Osteoblast (primary cell): ENCODE measurements at places on chromosomes 5 and 9. TPM values are rescaled to one million over a fixed set of nuclear protein-coding genes. Genes with fewer than 3 reads are reported as not detected.

GRCh38 chr9:111113712-111114111 lies 75.4 kb upstream of the LPAR1 start:
- no peaks in the 10 kb centered on the region for H3K27me3 ChIP-seq
- no peaks in the 10 kb centered on the region for H3K36me3 ChIP-seq
- no peak overlapping the region for H3K4me3 ChIP-seq
- peaks cover 12% of the 10 kb centered on the region for H3K4me1 ChIP-seq
- no peak for DNase-seq

DNA sequence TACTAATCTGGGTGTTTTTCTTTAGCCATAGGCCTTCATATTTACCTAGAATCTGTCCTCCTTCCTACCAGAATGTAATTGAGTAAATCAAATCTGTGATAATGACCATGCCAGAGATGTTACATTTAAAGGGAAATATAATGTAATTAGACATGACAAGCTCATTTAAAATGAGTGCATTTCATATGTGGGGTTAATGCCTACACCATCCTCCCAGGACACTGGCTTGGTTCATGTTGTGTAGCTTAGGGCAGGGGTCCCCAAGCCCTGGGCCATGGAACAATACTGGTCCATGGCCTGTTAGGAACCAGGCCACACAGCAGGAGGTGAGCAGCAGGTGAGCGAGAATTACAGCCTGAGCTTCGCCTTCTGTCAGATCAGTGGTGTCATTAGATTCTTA lies 276.9 kb upstream of the DAP start:
- H3K4me3 ChIP-seq = no peak overlapping the region
- no peaks in the 10 kb centered on the region for H3K27me3 ChIP-seq
- H3K4me1 ChIP-seq = no peaks in the 10 kb centered on the region
- H3K36me3 ChIP-seq = no peaks in the 10 kb centered on the region

DNA sequence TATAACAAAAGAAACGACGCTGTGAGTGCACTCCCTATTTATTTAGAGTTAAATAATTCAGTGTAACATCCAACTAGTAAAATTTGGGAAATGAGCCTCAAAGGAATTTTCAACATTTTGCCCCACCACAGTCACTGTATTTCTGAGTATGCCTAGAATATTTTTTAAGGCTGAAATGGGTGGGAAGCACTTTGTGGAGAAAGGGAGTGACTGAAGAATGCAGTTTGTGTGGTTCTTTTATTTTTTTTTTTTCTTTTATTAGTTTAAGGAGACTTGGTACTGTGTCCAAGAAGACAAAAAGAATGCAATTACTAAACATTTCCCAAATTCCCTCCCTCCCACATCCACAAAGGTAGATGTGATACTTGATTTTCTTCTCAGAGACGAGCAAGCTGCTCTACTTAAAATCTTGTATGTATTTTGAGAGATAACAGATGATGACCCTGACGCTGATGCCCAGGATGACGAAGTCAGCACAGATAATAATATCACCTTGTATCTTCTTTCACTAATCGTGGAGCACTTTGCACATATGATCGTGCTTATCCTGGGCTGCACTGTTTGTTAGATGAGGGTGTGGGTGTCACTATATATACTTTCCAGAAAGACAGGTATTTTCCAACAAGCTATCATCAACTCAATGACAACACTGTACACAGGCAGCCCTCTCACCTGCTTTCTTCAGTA lies 586.3 kb downstream of the RAB3C start:
- no peaks in the 10 kb centered on the region for H3K36me3 ChIP-seq
- no peaks in the 10 kb centered on the region for H3K27me3 ChIP-seq
- peaks cover 6% of the 10 kb centered on the region for H3K4me1 ChIP-seq
- DNase-seq = no peak
- no peak overlapping the region for H3K27ac ChIP-seq

GRCh38 chr5:88474574-88474973 lies 205.9 kb upstream of the TMEM161B start:
- DNase-seq = no peak
- H3K36me3 ChIP-seq = no peaks in the 10 kb centered on the region
- no peaks in the 10 kb centered on the region for H3K27me3 ChIP-seq

GRCh38 chr9:29751226-29751625 lies 2177.9 kb upstream of the C9orf72 start:
- no peak overlapping the region for H3K4me3 ChIP-seq
- no peaks in the 10 kb centered on the region for H3K4me1 ChIP-seq
- no peaks in the 10 kb centered on the region for H3K27me3 ChIP-seq
- DNase-seq = no peak

DNA sequence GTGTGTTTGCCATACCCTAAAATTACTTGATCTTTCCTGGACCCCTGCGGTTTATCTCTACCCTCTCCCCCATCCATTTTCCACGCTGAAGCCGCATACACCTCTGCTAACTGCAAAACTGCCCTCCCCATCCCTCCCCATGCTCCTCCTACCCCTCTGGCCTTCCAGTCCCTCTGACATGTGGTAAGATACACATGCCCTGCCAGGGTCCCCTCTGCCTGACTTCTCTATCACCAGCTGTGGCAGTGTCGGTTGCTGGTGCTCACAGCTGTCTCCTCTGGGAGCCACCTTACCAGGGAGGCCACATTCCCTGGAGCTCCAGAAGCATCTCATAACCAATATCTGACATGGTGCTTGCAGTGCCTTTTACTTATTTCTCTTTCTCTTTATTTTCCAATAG lies 58.9 kb upstream of the COL15A1 start:
- no peak for DNase-seq
- peaks cover 29% of the 10 kb centered on the region for H3K4me1 ChIP-seq
- H3K27me3 ChIP-seq = no peaks in the 10 kb centered on the region
- H3K4me3 ChIP-seq = no peak overlapping the region

- peaks cover 7% of the 10 kb centered on the region for H3K4me1 ChIP-seq
- H3K27me3 ChIP-seq = no peaks in the 10 kb centered on the region
- DNase-seq = no peak
- H3K27ac ChIP-seq = no peak overlapping the region
- H3K4me3 ChIP-seq = no peak overlapping the region
Observed at GRCh38 chr5:143084407-143084806, 314.2 kb downstream of the ARHGAP26 start.

DNA sequence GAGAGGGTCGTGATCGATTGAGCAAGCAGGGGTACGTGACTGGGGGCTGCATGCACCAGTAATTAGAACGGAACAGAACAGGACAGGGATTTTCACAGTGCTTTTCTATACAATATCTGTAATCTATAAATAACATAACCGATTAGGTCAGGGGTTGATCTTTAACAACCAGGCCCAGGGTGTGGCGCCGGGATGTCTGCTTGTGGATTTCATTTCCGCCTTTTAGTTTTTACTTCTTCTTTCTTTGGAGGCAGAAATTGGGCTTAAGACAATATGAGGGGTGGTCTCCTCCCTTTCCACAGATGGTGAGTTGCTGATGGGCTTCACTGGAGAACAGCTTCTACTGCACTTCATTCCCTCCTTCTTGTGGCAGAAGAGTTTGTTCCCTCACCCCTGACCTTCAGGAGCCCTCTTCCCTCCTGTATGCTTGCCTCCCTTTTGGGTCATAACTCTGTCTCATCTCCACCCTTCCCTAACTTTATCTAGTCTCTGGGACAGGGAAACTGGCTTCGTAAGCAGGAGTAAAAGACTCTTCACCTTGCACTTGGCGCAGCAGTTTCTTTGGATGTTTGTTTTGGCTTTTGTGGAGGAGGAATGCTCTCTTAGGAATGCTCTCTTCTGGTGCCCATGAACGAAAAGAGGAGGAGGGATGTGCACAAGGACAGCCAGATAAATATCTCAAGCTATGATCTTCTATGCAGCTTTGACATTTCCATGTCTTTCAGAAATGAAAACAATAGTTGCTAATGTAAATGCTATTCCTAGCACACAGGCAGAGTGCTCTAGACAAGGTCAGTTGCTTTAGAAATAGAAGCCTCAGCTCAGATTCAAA lies 139.8 kb upstream of the RPS23 start:
- no peaks in the 10 kb centered on the region for H3K36me3 ChIP-seq
- DNase-seq = peak; percentile 31
- H3K4me1 ChIP-seq = peaks cover 52% of the 10 kb centered on the region
- no peak overlapping the region for H3K4me3 ChIP-seq
- no peaks in the 10 kb centered on the region for H3K27me3 ChIP-seq

DNA sequence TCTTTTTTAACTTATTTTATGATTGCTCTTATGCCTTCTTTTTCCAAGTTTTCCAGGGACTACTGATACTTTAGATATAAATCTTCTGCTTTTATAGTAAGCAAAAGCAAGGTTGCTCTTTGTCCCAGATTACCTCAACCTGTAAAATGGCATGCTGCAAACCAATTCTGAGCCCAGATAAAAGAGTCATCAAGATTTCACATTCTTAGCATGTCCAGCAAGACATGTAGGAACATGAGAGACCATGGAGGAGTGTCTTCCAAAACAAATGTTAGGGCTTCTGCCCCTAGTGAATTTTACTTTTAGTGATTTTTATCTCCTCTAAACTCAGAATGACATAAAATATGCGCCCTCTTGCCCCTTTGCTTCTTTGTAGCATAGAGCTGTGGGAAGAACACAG lies 7.0 kb upstream of the CDC20B start:
- no peak overlapping the region for H3K4me3 ChIP-seq
- H3K4me1 ChIP-seq = peaks cover 7% of the 10 kb centered on the region
- H3K36me3 ChIP-seq = no peaks in the 10 kb centered on the region
- H3K27ac ChIP-seq = no peak overlapping the region
- peaks cover 86% of the 10 kb centered on the region for H3K27me3 ChIP-seq

GRCh38 chr9:78826527-78826926 lies 529.6 kb downstream of the PSAT1 start:
- H3K27ac ChIP-seq = no peak overlapping the region
- H3K4me3 ChIP-seq = no peak overlapping the region
- H3K4me1 ChIP-seq = no peaks in the 10 kb centered on the region
- no peaks in the 10 kb centered on the region for H3K36me3 ChIP-seq
- no peaks in the 10 kb centered on the region for H3K27me3 ChIP-seq

DNA sequence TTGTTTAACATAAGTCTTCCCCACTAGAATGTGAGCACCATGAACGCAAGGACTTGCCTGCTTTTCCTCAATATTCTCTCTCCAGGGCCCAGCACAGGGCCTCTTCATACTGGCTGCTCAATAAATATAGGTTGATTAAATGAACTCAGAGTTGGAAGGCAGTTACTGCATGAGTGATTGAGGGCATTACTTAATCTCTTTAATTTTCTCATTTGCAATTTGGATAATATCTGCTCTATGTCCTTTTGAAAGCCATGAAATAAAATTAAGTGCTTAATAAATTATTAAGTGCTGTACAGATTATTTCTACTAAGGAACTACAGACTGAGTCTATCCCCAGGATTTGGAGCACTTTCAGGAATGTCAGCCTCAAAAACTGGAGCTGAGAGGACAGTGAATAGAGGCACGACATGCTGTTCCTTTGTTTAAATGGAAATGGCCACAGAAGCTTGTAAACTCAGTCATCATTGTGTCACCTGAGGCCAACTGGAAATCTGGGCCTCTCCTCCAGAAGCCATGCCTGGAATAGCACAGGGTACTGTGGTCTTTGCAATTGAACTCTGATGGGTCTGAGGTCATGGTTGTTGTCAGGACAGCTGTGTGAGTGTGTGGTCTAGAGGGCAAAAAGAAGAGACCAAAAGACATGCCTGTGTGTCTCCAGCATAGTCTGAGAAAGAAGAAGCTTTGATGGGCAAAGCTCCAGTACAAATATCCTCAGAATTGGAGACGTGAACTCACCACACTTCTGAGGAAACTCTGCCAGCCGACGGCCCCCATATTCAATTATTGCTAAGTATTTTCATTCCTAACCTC lies 86.1 kb downstream of the SH3TC2 start:
- peak; percentile 57 for DNase-seq
- no peaks in the 10 kb centered on the region for H3K36me3 ChIP-seq
- H3K27ac ChIP-seq = peak overlapping the region; percentile 47
- H3K4me3 ChIP-seq = no peak overlapping the region
- H3K27me3 ChIP-seq = peaks cover 12% of the 10 kb centered on the region
- peaks cover 35% of the 10 kb centered on the region for H3K4me1 ChIP-seq

- H3K4me1 ChIP-seq = no peaks in the 10 kb centered on the region
- H3K36me3 ChIP-seq = no peaks in the 10 kb centered on the region
- H3K27ac ChIP-seq = no peak overlapping the region
- DNase-seq = no peak
Observed at GRCh38 chr5:27402828-27403227, 364.4 kb upstream of the CDH9 start.

GRCh38 chr9:109903515-109904138 lies 123.6 kb downstream of the PALM2AKAP2 start:
- no peak overlapping the region for H3K27ac ChIP-seq
- no peaks in the 10 kb centered on the region for H3K27me3 ChIP-seq
- no peak overlapping the region for H3K4me3 ChIP-seq

DNA sequence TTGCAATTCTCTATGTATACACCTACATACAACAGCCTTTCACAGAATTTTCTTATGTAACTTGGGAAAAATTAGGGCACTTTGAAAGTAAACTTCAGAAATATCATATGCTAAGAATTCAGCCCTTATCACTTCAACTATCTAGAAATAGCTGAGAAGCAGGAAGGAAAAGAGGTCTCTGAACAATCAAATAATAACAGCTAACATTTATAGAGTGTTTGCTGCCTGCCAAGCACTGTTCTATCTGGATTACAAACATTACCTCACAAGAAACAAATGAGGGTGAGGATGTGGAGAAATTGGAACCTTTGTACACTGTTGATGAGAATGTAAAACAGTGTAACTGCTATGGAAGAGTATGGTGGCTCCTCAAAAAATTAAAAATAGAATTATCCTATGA lies 4.4 kb upstream of the FBXO38 start:
- DNase-seq = no peak
- H3K27me3 ChIP-seq = no peaks in the 10 kb centered on the region
- H3K4me1 ChIP-seq = peaks cover 7% of the 10 kb centered on the region

- H3K27ac ChIP-seq = no peak overlapping the region
- no peak for DNase-seq
- H3K4me1 ChIP-seq = no peaks in the 10 kb centered on the region
- peaks cover 3% of the 10 kb centered on the region for H3K36me3 ChIP-seq
Observed at GRCh38 chr9:35397923-35398322, 92.0 kb upstream of the RUSC2 start.

GRCh38 chr9:100277166-100277979 lies 75.4 kb downstream of the TEX10 start:
- no peak overlapping the region for H3K4me3 ChIP-seq
- DNase-seq = peak; percentile 81
- no peaks in the 10 kb centered on the region for H3K27me3 ChIP-seq
- H3K27ac ChIP-seq = no peak overlapping the region
- peaks cover 8% of the 10 kb centered on the region for H3K4me1 ChIP-seq

DNA sequence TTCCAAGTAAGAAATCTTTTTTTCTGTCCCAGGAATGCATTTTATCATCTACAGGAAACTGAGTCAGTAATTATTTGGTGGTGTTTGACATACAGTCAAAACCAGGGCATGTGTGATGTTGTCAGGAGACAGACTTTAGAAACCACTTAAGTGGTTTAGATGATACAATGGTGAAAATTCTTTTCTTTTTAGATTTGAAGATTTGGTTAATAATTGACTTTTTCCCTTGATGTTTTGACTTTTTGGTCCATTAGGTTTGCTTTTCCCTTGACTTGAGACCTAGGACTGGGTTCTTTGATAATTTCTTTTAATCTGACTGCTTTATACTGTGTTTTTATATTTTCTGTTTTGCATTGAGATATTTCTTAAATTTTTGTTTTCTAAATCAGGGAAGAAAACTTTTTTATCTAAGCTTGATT lies 85.2 kb downstream of the RASGRF2 start:
- H3K4me3 ChIP-seq = no peak overlapping the region
- H3K27me3 ChIP-seq = peaks cover 6% of the 10 kb centered on the region

The TMC1 gene
- total RNA-seq = under 0.01 TPM in 1 of 2 replicates, not detected in the other

The ADAMTS2 gene
- 144 and 203 TPM in 2 replicates for total RNA-seq

The IFNA13 gene
- not detected in 2 replicates for total RNA-seq

The SAXO1 gene
- total RNA-seq = under 0.01 TPM in 2 replicates

The SH3RF2 gene
- 2.9 and 4.0 TPM in 2 replicates for total RNA-seq

The SVEP1 gene
- total RNA-seq = 37.6 and 43.0 TPM in 2 replicates

The NTRK2 gene
- total RNA-seq = 3.3 and 5.6 TPM in 2 replicates

The ACER2 gene
- total RNA-seq = 1.5 and 2.2 TPM in 2 replicates

The PCDHA7 gene
- 0.59 and 0.72 TPM in 2 replicates for total RNA-seq
